NCI-H1048 (cell line): ENCODE measurements at places on chromosomes 6 and 20.

DNA sequence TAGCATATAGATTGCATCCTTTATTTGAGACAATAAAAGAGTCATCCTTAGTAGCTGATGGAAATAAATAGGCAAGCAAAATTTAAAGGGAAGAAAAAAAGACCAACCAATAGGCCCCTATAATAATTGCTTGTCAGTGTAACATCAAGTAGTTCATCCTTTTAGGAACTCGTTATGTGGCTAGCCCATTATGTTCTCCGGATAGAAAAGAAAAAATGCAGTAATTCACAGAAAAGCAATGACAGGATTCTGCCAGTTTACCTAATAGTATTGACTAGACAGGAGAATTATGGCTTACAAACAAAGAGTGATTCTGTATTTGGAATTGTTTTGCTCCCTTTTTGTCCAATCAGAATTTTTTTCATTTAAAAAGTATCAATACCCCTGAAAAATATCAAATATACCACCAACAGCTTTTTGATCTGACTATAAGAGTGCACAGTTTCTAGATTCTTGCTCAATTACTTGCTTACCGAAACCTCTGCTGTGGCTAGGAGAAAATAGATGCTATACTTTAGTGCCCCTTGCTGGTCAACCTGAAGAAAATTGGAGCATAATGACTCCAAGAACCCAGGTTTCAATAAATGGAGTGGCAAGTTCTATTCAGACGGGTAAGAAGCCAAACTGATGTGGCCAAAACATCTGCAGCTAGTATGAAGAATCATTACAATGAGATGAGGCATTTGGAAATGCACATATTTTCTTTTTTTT is 91.5 kb upstream of the SASH1 start:
- no peak for DNase-seq

- DNase-seq: no peak
Measured at GRCh38 chr6:72262254-72262653, 359.6 kb upstream of the KCNQ5 start.

GRCh38 chr6:32983964-32984621 is 15.7 kb downstream of the BRD2 start:
- DNase-seq: no peak

DNA sequence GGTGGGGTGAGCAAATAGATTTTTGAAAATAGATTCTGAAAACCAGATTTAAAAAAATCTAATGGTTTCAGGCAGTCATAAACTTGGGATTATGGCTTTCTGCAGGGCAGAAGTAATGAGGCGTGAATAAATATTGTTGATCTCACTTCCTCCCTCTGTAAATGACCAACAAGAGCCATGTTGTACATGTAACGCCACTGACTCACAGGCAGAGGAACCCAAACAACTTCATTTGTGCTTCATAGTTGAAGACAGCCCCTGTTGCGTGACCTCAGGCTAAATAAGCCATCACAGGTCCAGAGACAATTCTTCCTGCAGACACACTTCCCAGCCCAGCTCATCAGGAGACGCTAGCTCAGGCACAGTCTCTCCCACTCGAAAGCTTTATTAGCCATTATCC is 59.1 kb upstream of the F13A1 start:
- no peak for DNase-seq

DNA sequence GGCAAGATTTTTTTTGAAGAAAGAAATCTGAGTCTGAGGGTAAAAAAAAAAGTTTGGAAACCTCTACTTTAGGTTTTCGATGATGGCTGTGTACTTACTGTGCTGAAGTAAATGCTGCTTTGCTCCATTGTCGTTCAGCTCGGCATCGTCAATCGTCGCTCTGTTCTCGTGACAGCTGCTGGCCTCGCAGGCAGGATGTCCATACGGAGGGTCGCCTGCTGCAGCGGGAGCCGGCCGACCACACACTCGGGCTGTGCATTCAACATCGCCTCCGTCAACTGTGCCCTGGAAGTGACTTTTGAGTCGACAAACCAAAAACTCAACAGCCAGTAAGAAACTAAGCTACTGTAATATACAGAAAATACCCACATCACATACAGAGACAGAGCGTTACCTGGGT is 53.1 kb upstream of the SMOC2 start:
- DNase-seq: no peak

DNA sequence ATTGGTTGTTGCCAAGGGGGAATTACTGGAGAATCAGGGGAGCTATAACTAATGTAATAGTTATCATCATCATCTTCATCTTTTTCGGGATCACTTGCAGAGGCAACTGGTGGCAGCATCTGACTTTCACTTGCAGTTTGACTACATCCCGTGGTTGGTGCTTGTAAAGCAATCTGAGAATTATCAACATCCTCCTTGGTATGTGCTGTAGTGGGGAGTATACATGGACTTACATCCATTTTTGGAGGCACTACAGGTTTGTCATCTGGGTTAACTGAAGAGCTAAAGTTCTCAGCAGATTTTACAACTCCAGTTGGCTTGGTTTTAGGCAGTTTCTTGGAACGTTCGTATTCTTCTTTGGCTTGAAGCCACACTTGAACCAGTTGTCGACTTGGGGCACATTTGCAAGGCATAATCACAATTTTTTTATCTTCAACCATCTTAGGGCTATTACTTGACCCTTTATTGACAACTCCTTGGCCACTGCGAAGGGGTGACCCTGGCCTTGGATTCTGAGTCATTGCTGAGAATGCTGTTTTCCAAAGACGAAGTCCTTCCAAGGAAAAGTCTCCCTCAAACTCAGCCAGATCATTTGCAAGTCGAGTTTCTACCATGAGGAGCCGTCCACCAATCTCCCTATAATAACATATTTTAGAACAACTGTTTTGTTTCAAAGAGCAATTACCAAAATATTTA is 115.5 kb downstream of the REV3L start:
- DNase-seq: no peak

GRCh38 chr6:37934276-37934675 is 114.7 kb downstream of the ZFAND3 start:
- no peak for DNase-seq

- no peak for DNase-seq
Measured at GRCh38 chr20:57653910-57654309, 33.7 kb upstream of the ZBP1 start.

DNA sequence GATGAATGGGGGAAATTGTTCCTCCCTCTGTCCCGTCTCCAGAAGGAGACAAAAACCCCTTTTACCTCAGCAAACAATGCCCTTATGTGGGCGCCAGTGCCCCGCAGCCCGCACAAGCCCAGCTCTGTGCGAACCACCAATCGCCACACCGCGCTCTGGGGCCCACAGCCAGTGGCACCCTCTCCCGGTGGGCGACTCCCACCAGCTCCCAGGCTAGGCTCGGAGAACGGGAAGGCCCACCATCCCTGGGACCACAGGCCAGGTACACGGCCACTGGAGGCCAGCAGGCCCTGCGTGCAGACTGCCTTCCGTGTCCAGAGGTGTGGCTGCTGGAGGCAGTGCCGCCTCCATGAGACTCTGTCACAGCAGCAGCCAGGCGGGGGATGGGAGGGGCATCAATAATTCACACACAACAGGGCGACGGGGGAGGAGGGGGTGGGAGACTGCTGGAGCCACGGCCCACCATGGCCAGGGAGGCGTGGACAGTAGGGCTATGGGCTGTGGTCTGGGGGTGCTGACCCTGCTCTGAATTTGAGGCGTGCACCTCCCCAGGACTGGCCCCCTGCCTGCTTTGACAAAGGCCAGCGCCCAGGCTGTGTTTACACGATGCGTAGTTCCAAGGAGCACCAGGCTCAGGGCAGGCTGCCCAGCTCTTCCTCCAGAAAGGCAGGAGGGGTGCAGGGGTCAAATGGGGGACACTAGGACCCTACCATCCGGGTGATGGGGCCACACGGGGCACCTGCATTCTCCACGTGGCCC is 105.7 kb downstream of the ASXL1 start:
- DNase-seq: peak; percentile 56

DNA sequence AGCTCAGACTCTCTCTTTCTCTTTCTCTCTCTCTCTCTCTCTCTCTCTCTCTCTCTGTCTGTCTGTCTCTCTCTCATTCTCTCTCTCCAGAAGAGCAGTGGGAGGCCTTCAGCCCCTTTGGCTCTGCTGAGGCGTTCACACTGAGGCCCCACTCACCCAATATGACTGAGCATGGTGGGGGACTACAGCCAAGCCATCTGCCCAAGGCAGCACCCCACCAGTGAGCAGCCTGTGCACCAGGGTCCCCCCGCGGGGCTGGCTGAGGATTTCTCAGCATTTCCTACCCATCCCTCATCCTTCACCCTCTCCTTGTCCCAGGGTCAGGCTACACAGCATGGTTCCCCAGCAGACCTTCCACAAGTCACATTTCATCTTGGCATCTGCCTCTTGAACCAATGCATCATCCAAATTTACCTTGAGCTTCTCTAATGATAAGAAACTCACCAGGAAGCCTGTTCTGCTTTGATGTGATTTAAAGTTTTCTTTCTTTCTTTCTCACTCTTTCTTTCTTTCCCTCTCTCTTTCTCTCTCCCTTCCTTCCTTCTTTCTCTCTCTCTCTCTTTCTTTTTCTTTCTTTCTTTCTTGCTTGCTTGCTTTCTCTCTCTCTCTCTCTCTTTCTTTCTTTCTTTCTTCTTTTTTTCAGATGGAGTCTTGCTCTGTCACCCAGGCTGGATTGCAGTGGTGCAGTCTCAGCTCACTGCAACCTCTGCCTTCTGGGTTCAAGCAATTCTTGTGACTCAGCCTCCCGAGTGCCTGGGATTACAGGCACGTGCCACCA is 47.1 kb upstream of the NXT1 start:
- no peak for DNase-seq

GRCh38 chr6:51839726-51840374 is 247.6 kb downstream of the PKHD1 start:
- no peak for DNase-seq

DNA sequence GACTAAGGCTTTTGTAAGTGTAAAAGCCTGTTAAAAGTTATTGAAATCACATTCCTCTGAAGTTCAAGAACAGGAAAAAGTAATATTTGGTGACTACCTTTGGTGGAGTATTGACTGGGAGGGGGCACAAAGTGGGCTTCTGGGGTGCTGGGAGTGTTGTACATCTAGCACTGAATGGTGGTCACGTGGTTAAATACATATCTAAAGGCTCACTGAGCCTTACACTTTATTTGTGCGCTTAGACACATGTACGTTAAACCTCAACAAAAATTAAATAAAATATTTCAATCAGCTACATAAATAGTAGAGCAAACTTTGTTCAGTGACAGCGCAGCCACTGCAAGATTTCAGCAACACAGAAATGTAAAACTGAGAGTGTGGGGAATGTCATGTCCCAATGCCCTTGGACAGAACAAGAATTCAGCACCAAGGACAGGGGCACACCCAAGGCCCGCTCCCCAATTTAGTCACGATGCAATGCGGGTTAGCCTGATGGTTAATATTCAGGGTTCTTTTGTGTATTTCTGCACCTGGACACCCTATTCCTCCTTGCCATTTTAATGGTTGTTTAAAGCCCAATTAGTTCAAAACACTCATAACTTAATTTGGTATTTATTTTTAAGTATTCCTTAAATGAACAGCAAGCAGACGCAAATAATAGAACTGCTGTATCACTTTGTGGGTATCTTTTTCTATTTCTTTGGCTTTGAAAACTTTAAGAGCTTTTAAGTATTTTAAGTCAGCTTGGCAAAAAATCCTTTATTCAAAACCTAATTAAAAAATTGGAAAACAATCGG is 37.4 kb downstream of the ANGPT4 start:
- peak; percentile 28 for DNase-seq
